Activated T-helper 2 cell treated with anti-CD3 and anti-CD28 coated beads, Interferon-gamma antibody, Interleukin-2, Interleukin-4, amounts not matched to agents 10 μg/mL and 5 μg/mL and 100 μg/mL, durations not matched to agents 14 hours and 24 hours and 36 hours (primary cell): ENCODE measurements at places on chromosomes 1 and 21. TPM values are rescaled to one million over a fixed set of nuclear protein-coding genes. Genes with fewer than 3 reads are reported as not detected.

Gene RPS27
- 1,296 and 1,372 TPM in 2 replicates for total RNA-seq

Gene CLCA2
- total RNA-seq: not detected in 2 replicates

Gene MMP23B
- total RNA-seq: 0.94 and 1.4 TPM in 2 replicates

Gene RAB7B
- total RNA-seq: not detected in 2 replicates

Gene ANKRD45
- not detected in 2 replicates for total RNA-seq

Gene C1orf185
- total RNA-seq: not detected in 2 replicates

Gene BARHL2
- not detected in 2 replicates for total RNA-seq

DNA sequence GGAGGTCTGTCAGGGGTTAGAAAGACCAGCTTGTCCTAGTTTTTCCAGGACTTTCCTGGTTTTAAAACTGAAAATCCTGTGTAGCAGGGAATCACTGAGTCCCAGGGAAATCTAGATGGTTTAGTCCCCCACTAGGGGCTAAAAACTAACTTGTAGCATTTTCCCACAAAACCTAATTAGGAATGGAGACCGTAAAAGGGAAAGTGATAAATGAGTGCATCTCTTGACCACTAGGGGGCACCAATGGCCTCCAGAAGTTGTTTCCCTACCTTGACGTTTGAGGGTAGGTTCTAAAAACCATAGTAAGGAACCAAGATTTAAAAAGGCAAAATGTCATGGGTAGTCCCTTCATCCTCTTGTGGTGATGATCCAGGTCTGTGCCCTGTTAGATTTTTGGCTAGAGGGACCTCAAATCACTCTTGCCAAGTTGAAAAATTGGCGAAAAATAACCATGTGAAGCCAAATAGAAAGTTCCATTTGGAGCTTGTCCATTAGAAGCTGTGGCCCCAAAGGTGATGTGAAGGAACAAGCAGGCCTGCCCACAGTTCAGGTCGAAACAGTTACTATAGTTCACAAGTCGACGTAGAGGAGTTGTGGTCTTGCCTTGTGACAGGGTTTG lies 24.5 kb downstream of the CLIC6 start:
- H3K4me3 ChIP-seq: no peak overlapping the region
- DNase-seq: peak; percentile 22
- H3K27me3 ChIP-seq: peaks cover 32% of the 10 kb centered on the region
- H3K36me3 ChIP-seq: no peaks in the 10 kb centered on the region
- H3K27ac ChIP-seq: no peak overlapping the region
- H3K4me1 ChIP-seq: peaks cover 5% of the 10 kb centered on the region

GRCh38 chr1:165287329-165287728 lies 69.2 kb downstream of the LMX1A start:
- H3K4me1 ChIP-seq: no peaks in the 10 kb centered on the region
- H3K36me3 ChIP-seq: no peaks in the 10 kb centered on the region
- H3K27ac ChIP-seq: no peak overlapping the region
- no peak overlapping the region for H3K4me3 ChIP-seq
- no peak for DNase-seq

- DNase-seq: no peak
- H3K27ac ChIP-seq: no peak overlapping the region
- no peaks in the 10 kb centered on the region for H3K36me3 ChIP-seq
Measured at GRCh38 chr1:119384591-119384990, 16.0 kb downstream of the HAO2 start.

- H3K27me3 ChIP-seq: peaks cover 6% of the 10 kb centered on the region
- no peak for DNase-seq
- no peaks in the 10 kb centered on the region for H3K36me3 ChIP-seq
Measured at GRCh38 chr1:63148825-63149645, 173.3 kb upstream of the FOXD3 start.

- H3K4me1 ChIP-seq: peaks cover 21% of the 10 kb centered on the region
- no peak overlapping the region for H3K27ac ChIP-seq
- peaks cover 8% of the 10 kb centered on the region for H3K36me3 ChIP-seq
- no peak for DNase-seq
Measured at GRCh38 chr1:8746554-8746953, 70.9 kb downstream of the RERE start.

GRCh38 chr1:71600023-71600422 lies 519.2 kb upstream of the ZRANB2 start:
- no peak for DNase-seq
- no peaks in the 10 kb centered on the region for H3K27me3 ChIP-seq
- no peaks in the 10 kb centered on the region for H3K4me1 ChIP-seq
- no peaks in the 10 kb centered on the region for H3K36me3 ChIP-seq

DNA sequence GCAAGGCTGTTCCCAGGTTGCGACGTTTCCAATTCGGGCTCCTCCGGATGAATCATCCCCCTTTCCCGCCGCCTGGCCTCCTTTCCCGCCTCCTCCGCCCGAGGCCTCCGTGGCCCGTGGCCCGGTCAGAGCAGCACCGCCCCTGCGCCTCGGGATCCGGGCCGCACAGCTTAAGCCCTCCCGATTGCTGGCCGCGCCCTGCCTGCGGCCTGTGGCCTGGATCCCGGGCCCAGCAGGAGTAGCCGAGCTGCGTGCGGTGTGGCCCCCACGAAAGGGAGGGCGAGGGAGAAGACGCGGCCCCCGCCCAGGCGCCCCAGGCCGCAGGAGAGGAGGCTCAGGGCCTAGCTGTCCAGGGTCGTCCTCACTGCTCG lies 1.0 kb downstream of the TMEM200B start:
- H3K27me3 ChIP-seq: peaks cover 25% of the 10 kb centered on the region
- H3K4me1 ChIP-seq: no peaks in the 10 kb centered on the region
- H3K4me3 ChIP-seq: no peak overlapping the region
- no peak for DNase-seq

GRCh38 chr1:159177272-159177907 lies 6.0 kb downstream of the CADM3 start:
- no peaks in the 10 kb centered on the region for H3K36me3 ChIP-seq
- H3K4me1 ChIP-seq: peaks cover 3% of the 10 kb centered on the region
- peak; percentile 18 for DNase-seq

- no peaks in the 10 kb centered on the region for H3K27me3 ChIP-seq
- H3K36me3 ChIP-seq: peaks cover 53% of the 10 kb centered on the region
- DNase-seq: no peak
- peaks cover 14% of the 10 kb centered on the region for H3K4me1 ChIP-seq
Measured at GRCh38 chr21:33293811-33294216, 27.6 kb downstream of the IL10RB start.

- DNase-seq: no peak
- no peak overlapping the region for H3K27ac ChIP-seq
- no peaks in the 10 kb centered on the region for H3K36me3 ChIP-seq
- peaks cover 40% of the 10 kb centered on the region for H3K27me3 ChIP-seq
- peaks cover 52% of the 10 kb centered on the region for H3K4me1 ChIP-seq
Measured at GRCh38 chr1:155080312-155081228, 1.9 kb downstream of the EFNA3 start.

DNA sequence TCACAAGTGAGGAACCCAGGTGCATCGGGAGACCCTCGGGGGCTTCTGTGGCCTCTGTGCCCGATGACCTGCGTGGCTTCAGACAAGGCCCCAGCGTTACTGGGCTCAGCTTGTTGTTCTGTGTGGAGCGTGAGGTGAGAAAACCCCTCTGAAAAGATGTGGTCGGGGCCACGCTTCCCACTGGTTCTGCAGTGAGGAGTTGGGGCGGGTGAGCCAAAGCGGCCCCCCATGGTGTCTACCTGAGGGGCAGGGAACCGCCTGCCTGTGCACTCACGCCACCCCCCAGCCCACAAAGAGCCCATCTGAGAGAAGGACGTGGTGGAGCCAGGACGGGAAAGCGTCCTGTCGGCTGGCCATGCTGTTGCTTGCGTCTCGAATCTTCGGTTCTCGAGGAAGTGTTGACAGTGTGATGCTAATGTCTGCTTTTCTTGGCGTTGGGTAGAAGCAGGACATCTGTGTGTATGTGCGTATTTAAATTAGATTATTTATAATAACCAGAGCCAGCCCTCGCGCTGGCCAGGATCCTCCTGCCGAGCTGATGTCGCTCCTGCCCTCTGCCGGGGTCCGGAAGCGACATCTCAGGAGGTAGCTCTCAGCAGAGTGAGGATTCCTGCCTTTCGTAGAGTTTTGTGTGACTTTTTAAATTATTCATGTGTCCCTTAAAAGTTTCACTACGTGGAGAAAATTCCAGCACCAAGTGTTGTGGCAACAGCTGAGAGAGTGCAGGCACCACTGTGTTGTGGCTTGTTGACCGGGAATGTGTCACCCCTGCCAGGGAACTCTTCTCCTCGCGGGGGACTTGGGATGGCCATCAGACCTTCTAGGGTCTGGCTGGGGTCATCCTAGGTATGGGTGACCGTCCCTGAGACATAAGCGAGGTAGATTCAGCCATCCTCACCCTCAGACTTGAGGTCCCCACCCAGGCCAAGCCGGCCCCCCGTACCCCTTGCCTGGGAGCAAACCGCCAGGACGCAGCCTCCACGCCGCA lies 15.3 kb downstream of the TMEM201 start:
- no peaks in the 10 kb centered on the region for H3K4me1 ChIP-seq
- H3K36me3 ChIP-seq: peaks cover 7% of the 10 kb centered on the region
- H3K4me3 ChIP-seq: no peak overlapping the region
- DNase-seq: no peak

DNA sequence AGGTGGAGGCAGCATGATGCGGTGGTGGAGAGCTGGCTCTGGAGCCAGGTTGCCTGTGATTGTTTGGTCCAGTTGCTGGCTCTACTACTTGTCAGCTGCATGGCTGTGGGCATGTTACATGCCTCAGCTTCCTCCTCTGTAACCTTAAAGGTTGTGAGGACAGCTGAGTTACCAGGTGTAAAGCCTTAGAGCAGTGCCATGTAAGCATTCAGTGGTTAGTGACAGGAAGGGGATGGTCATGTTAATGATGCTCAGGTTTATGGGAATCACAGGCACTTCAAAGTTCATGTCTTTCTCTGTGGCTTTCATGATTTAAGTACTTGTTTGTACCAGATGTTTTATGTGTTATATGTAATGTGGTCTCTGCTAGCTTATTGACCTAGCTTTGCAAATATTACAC lies 32.6 kb downstream of the PTGFRN start:
- H3K27ac ChIP-seq: no peak overlapping the region
- DNase-seq: no peak
- H3K4me3 ChIP-seq: no peak overlapping the region
- peaks cover 26% of the 10 kb centered on the region for H3K4me1 ChIP-seq
